OCI-LY7 (cell line): ENCODE measurements at places on chromosomes 5 and 9.

- DNase-seq, result no peak
These were observed 137.2 kb downstream of the ARRDC3 start for GRCh38 chr5:91245871-91246270.

DNA sequence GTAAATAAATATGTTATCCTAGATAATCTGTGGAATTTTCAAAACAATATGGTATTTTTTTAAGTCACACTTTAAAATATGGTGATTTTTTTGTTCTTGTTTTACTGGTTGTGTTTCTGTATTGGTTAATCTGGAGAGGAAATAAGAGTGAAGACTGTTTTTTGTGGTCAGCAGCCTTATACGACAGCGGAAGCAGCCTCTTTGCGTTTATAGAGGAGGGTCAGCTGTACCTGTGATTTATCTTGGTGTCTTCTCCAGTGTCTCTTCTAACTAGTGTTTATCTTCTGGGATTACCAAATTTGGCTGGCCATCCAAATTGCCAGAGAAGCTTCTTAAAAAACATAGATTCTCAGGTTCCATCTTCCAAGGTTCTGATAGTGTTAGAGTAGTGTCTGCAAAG is 58.7 kb downstream of the ICE1 start:
- DNase-seq, result no peak

DNA sequence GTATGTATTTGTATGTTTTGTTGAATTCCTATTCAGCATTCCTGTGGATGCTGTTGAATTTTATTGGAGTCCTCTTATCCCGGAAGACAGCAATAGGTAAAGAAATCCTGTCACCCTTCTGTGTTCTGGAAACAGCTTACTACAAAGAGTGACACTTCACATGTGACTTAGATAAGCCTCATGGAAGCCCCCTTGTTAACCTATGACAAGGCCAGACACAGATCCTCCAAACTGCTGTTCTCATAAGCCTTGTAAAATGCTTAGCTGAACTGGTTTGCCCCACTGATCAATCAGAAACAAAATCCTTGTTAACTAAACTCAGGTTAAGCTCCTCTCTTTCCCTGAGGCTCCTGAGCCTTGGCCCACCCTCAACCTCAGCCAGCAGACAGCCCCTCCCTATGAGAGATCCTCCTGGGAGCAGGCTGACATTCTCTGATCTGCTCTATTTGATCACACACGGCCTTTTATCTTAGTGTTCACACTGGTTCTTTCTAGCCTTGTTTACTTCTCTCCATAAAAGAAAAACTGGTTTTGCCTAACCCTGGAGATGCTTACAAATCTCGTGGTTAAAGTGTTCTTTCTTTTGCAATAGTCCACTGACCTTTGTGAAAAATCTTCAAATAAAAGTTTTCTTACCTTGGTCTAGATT is 29.4 kb upstream of the ATP6V1G1 start:
- DNase-seq, result no peak

DNA sequence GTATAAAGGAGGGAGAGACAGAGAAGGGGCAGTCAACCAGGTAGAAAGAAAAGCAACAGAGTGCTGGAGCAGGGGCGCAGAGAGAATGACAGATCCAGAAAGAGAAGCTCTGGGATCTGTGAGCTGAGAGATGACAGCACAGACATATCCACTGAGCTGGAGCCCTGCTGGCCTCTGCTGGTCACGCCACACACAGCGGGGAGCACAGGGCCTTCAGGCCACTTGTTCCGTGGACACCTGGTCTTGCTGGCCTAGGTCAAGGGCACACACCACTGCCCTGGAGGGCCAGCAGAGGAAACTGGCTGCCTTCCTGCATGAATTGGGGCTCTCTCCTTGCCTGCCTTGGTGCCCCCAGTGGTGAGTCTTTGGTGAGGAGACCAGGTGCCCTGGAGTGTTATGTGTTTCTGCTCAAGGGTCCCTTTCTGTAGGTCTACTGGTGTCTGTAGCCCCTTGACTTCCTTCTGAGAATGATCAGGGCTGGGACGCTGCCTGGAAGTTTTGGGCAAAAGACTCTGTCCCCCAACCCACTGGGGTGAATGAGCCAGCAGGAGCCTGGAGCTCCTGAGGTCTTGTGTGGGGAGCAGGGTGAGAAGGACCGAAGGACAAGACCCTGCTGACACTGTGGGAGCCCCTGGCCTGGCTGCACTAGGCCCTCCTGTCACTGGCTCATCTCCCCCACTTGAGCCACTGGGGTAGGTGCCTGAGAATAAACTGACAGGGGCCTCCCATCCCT is 59.2 kb upstream of the ADAMTS2 start:
- no peak for DNase-seq

DNA sequence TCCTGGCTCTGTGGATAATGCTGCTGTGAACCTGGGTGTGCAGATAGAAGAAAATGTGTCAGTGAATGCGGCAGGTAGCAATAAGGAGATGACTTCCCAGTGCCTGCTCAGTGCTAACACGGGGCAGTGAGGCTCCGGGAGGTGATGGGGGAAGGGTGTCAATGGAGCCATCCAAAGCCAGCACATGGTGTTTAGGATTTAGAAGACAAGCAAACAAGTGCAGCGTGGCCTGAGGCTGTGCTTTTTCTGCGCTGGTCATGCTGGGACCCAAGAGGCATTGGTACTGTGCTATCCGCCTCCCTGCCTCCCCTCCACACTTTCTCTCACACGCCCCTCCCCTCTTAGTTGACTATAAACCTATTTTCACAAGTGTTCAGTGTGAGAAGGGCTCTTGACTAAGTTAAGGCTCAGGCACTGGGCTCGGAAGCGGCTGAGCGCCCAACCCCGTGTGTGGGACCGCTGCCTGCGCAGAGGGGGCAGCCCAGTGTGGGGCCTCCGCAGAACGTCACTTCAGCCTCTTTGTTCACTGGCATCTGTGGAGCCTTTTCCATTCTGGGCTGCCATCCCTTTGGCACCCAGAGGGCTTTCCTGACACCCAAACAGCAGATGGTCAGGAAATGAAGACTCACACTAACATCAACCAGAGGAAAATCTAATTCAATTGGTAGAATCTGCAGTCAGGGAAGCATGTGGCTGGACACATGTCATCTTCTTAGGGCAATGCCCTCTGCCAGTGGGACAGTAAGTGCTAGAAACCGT is 21.8 kb upstream of the NINJ1 start:
- no peak for DNase-seq

DNA sequence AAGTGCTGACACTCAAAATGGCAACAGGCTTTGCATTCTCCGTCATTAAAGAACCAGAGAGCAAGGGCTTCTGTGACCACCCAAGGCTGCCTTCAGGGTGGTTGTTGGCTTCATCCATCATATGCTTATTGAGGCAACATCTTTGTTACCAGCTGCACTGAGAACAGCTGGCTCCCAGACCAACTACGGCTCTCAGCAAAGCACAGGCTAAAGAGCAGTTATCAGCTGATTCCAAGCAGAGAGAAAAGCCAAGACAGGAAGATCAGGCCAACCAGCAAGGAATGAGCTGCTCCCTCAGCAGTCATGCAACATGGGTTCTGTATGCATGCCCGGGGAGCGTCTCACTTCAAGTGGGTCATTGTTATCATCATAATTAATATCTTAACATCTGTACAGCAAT is 358.9 kb downstream of the ACTL7B start:
- DNase-seq, result no peak

DNA sequence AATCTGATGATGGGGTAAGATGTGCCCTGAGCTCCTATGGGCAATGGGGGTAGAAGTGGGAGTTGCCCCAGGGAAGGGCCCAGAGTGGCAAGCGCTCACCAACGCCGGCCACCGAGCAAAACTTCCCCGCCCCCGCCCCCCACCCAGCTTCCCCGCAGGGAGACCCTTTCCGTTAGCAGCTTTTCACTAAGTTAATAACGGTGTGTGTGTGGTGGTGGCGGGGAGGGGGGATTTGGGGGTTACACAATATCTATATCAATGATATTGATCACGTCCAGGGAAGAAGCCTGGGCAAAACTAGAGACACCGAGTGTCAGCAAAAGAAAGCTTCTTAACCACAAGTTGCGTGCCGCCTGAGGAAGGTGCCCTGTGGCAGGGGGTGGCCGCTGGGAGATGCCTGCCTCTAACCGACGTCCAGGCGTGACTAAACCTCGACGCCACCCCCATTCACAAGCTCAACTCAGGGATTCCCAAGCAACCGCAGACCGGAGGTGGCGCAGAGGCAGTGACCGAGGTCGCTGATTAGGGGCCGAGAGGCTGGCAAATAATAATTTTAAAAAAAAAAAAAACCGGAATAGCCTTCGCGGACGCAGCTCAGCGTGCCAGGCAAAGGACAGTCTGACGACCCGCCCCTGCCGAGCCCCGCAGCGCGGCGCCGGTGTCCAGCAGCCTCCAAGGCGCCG is 222.6 kb downstream of the MEF2C start:
- DNase-seq, result peak; percentile 13

- no peak for DNase-seq
These were observed 10.2 kb downstream of the OR13J1 start for GRCh38 chr9:35859990-35860339.

GRCh38 chr5:151483176-151483575 is 35.8 kb downstream of the SLC36A1 start:
- no peak for DNase-seq

GRCh38 chr5:60010853-60011252 is 117.3 kb upstream of the PDE4D start:
- DNase-seq, result no peak

DNA sequence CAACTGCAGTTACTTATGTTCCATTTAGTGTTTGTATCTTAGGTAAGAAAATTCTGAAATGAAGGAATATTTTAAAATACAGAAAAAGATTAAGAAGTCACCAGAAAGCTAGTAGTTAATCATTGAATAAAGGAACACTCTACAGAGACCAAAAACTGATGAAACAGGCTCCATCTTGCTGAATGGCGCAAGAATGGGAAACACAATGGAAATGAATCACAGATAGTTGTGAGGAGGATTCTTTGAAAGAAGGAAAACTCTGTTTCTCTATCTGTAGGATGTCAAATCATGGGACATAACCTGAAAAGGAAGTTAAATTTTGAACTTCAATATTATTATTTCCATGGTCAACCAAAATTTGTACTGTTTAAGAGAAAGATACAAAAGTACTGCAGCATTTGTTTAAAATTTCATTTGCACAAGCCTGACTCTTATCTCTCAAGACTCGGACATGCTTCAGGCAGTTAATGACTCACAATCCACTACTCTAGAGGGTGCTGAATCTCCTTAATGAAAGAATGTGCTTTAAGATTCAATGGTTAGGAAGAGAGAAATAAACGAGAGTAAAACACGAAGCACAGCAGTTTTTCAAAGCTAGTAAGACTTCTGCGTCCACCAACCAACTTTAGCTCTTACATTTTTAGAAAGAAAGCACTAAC is 1064.4 kb upstream of the DMAC1 start:
- no peak for DNase-seq

GRCh38 chr5:2334719-2335118 is 416.8 kb downstream of the IRX2 start:
- no peak for DNase-seq

DNA sequence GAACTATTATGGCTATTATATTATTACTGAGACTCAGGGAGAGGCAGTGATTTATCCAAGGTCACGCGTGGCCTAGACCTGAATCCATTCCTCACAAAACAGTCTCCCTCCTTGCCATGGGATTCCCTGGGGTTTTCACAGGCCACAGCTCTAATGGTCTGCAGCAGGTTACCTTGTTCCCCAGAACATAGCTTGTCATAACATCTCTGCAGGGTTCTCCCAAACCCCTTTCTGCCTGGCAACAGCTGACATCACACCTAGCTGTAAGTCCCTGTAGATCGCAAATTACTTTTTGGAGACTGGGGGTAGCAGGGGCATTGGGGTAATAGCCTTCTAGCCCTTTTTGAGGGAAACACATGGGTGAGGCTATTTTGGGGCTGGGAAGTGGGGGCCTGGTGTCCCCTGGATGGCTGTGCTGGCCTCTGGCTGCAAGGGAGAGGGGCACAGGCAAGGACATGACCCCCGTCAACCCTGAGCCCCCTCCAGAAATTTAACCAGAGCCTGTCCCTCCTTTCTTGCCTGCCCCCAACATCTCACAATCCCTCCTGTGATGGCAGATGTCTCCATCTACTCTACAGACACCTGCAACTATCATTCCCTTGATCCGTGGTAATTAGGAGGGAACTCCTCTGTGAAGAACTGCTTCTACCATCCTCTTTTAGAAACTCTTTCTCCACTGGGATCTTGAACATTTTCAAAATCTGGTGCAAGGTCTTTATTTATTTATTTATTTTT is 1.3 kb downstream of the CD74 start:
- DNase-seq, result peak; percentile 91

DNA sequence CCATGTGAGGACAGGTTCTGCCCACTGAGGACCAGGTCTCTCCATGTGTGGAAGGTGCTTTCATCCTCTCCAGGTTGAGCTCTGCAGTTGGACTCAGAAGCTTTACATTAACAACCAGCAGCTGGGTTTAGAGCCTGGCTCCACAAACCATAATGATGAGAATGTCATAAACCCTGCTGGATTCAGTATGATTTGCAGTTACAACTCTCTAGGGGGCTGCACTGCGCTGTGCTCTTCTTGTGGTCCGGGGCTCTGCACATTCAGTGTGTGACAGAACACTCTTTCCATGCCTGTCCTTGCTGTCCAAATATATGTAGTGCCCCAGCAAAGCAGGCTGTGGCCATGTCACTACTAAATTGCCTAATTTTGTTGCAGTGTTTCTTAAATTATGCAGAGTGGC is 334.3 kb downstream of the ICE1 start:
- DNase-seq, result peak; percentile 13

DNA sequence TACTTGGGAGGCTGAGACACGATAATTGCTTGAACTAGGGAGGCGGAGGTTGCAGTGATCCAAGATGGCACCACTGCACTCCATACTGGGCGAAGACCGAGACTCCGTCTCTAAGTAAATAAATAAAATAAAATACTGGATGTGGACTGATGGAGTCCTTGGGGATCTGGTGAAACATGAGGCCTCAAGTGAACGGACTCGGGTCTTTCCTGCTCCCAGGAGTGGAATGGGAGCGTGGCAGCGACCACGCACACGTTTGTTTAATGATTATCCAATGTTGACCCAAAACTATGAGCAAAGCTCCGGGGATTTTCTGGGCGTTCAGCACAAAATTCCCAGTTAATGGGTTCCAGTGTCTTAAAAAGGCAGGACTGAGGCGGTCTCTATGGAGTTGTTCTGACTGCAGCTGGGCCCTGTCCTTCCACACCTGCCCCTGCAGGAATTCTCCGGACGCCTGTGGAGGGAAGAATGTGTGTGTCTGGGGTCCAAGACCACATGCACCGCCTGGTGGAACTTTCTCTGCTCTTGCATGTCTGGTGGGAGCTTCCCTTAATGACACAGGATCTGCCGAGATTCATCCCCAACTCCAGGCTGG is 26.6 kb downstream of the NEK6 start:
- no peak for DNase-seq

DNA sequence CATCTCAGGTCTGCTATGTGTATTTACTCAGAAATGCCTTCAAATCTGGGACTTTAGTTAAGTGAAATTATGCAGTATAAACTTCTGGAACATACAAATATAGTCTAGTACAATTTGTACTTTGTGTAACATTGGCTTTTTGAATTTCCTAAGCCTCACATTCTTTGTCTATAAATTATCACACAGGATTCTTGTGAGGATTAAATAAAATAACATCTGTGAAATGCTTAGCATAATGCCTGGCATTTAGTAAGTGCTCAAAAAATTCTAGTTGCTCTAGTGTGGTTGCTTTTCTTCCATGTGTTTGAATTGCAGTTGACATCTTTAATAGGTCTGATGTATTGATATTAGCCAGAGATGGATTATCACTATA is 2.6 kb downstream of the HMMR start:
- DNase-seq, result no peak
